ENCODE measurements at places on chromosomes 12 and 14.
A peak's percentile ranks its signal among the peaks of the same experiment; 100 is the strongest.

DNA sequence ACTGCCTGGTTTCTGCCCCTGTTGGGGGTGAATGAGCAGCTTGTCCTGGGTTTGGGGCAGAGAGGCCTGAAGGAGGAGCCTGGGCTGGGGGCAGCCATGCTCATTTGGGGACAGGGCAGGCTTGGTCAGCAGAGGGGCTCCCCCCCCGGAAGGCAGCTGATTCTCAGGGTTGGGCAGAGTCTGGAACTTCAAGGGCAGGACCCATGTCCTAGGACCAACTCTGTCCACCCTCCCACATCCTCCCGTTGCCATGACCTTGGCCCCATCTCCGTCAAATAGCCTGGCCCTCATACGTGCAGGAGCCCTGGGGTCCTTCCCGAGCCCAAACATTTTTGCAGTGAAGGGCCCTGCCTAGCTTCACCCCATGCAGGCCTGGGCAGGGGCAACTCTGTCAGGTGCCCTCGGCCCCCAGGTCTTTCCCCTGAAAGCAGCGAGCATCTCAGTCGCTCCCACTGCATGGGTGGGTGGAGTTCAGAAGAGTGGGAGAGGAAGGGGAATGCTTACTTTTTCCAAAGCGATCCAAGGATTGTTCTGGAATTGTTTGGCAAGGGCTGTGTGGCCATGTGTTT, 32.6 kb downstream of the TNFAIP2 start:
- DNase-seq: no peak

GRCh38 chr12:62468397-62468796, 1.8 kb downstream of the MON2 start:
- no peak for DNase-seq

DNA sequence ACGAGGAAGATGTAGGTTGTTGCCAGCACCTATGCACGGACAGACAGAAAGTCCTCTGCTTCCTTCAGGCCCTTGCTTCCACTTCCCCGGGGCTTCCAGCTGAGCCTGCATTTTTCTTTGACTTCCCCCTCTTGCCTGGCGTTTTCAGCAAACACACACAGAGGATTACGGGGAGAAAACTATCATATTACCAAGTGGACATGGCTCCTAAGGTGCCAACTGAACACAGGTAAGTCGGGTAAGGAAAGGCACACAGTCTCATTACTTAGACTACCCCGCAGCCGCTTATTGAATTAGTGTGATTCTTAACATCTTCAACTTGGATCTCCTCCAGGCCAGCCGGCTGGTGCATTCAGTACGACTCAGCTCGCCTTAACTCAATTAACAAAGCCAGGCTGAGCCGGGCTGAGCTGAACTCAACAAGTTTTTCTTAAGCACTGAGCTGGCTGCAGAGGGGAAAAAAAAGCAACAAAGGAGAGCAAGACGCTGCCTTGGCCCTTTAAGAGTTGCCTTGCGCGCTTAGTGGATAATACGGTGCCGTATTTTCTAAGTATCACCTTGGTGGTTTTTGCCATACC, 19.2 kb upstream of the MAP1LC3B2 start:
- DNase-seq: no peak

DNA sequence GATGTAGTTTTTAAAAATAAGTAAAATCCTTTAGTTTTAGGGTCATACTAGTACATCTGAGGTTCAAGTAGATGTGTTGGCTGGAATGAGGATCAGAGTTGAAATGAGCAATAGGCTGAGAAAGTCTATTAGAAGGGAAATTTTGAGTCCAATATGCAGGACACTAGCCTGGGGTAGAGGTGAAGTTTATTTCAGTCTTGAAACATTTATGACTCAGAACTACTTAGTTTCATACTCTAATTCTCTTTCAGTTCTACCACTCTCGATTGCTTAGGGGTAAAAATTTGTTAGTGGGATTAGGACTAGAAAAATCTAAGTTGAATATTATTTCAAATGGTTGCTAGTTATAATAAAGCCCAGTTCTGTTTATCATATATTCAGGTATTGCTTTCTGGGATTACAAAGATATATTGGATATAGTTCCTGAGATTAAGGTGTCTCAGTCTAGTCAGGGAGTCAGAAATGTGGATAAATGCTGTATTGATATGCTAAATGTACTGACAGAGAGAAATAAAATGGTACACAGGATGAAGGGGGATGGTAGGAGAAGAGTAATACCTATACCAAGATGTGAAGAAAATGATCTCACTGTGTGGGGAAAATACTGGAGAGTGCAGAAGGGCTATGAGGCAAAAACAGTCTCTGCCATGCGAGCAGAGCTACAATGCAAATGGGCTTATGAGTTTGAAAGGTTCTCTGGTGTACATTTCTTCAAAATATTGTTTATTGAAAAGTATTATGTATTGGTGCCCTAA, 395.8 kb upstream of the FBXO33 start:
- DNase-seq: peak; percentile 18

DNA sequence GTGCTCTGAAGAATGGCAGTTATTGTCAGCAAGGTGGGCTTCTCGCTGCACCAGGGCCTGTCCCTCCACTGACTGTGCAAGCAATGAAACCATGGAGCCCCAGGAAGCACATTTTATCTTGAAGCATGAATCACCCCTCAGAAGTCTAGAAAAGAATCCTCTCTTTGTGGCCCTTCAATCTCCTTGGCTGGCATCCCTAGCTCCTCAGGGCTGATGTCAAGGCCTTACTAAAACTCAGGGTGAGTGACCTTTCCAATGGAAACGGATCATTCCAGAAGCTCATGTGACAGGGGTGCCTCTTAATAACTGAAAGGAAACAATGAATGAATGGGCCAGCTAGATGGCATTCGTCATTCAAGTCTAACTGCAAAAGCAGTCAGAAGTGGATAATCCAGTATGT, 22.3 kb upstream of the PLEKHH1 start:
- DNase-seq: no peak

- no peak for DNase-seq
Measured at GRCh38 chr14:45651890-45652289, 398.9 kb upstream of the MIS18BP1 start.

- no peak for DNase-seq
Measured at GRCh38 chr14:22824711-22825359, 4.9 kb upstream of the MRPL52 start.

DNA sequence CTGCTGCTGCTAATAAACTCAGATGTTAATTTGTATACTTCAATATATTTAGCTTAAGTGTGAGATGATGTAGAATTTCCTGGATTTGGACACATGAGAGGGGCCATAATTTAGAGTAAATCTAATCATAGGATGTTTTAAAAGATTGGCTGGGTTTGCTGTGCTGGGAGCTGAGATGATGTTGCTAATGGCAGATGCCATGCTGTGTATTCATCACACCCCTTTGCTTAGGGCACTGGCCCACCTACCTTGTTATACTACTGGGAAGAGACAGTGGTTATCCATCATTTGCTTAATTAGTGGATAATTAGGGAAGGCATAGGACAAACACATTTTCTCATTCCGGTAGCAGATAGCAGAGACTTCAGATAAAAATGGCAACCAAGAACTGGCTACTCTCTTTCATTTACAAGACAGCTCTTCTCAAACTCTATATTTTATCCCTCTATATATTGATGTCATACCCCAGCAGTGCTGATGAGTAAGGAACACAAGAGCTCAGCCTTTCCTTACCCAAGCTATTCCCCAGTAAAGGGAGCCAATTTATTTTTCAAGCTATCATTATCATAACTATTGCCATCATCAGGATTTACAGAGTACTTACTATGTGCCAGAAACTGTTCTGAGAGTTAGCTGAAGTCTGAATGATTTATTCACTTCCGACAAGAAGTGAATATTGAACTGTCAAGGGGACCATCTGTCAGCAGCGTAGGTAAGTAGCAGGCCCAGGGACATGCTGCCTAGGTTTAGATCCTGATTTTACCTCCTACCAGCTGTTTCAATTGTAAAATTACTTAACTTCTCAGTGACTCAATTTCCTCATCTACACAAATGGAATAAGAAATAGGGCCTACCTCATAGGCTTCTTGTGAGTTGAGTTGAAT, 204.6 kb upstream of the FLRT2 start:
- no peak for DNase-seq
